Dermis microvascular lymphatic vessel endothelial cell (primary cell): ENCODE measurements at places on chromosomes 4 and X. TPM values are rescaled to one million over a fixed set of nuclear protein-coding genes. Genes with fewer than 3 reads are reported as not detected.

Gene SLC6A14
- not detected in 2 replicates for total RNA-seq

Gene EDA
- total RNA-seq, result 1.2 and 2.5 TPM in 2 replicates

Gene NXF2B
- not detected in 2 replicates for total RNA-seq

Gene ZNF280C
- total RNA-seq, result 1.5 and 2.3 TPM in 2 replicates

GRCh38 chr4:70583952-70584834, 7.9 kb upstream of the AMBN start:
- peak; percentile 47 for DNase-seq

DNA sequence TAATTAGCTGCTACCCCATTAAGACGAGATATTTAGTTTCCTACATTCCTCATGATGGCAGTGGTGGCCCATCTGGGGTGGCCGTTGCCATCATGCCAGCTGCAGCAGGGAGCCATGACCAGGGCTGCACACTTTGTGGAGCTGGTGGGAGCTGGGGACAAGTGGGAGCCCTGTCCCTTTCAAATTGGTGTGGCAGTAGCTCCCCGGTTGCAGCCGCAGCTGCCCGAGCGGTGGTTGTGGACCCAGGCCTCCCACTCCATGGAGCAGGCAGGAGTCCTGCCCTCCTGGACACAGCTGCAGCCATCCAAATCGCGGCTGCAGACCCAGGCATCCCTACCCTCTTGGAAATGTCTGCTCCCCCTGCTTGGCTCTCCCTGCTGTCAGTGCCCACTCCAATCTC, 9.3 kb upstream of the SYTL5 start:
- no peak for DNase-seq

DNA sequence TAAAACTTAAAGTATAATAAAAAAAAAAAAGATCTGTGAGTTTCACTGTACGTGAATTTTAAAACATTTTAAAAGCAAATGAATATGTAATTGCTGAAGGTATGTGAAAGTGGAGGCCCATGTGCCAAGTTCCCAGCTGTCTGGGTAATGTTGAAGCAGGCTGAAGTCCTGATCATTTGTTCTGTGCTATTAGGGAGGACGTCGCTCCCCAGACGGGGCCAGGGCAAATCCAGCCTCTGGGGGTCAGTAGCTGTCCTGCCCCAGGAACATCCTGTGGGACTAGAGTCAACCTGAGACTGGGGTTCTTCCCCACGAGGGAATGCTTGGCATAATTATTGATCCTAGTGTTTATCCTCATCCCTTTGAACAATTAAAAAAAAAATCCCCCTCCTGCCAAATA, 48.8 kb downstream of the PDE5A start:
- DNase-seq, result no peak
